Uterus (tissue), 4 donors: ENCODE measurements at places on chromosomes 4 and X. TPM values are rescaled to one million over a fixed set of nuclear protein-coding genes. Genes with fewer than 3 reads are reported as not detected.
A peak's percentile ranks its signal among the peaks of the same experiment; 100 is the strongest.

The GUCY1B1 gene
- 36.5 TPM for total RNA-seq

The CCDC110 gene
- total RNA-seq, result 2.1 TPM

The KLB gene
- not detected for total RNA-seq

DNA sequence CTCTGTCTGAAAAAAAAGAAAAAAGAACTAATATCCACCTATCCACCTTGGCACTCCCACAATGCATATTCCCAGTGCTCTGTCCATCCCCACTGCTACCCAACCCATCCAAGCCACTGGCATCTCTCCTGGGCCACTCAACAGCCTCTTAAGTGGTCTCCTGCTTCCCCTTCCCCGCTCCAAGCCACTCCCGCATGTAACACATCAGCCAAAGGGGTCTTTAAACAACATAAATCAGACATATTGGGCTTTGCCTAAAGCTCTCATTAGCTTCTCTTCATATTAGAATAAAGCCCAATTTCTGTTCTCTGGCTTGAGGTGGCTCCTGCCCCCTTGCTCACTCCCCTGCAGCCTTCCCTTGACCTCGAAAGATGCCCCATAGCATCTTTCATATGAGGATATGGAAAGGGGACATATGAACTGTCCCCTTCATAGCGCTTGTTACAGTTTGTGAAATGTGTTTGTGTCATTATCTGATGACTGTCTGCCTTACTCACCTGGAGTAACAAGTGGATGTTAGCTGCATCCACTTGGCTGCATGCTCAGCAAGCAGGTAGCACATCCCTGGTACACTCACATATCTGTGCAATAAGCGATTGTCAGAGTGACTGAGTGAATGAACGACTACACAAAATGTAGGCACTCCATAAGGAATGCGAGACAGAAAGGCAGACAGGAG is 3.1 kb downstream of the BLOC1S4 start:
- H3K4me1 ChIP-seq, result peaks cover 5% of the 10 kb centered on the region
- H3K4me3 ChIP-seq, result no peak overlapping the region
- H3K27me3 ChIP-seq, result no peaks in the 10 kb centered on the region
- no peak for DNase-seq
- no peak overlapping the region for H3K27ac ChIP-seq

DNA sequence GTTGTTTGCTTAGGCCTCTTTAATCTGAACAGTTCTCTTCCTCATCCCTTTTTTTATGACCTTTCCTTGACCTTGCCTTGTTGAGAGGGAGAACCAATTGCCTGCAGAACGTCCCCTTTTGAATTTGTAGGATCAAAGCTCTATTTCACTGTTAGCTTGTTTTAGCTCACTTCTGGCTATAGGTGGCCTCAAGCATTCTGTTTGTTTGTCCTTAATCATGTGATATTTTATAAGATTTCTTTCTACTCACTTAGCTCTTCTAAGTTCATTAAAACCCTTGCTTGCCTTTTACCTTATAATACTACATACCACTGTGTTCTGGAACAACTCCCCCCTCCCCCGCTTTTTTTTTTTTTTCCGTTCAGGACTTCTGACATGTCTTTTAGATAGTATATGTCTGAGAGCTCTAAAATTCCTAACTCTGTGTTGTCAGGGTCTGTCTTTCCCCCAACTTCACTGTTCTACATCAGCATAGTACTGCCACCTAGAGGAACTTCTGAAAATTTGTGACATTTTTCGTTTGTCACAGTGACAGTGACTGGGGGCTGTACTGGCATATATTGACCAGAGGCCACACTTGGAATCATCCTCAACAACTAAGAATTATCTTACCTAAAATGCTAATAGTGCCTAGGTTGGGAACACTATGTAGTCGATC is 128.5 kb downstream of the LARP7 start:
- no peak overlapping the region for H3K27ac ChIP-seq
- no peaks in the 10 kb centered on the region for H3K36me3 ChIP-seq
- H3K27me3 ChIP-seq, result no peaks in the 10 kb centered on the region
- no peaks in the 10 kb centered on the region for H3K4me1 ChIP-seq
- no peak overlapping the region for H3K4me3 ChIP-seq

The ZFP92 gene
- 1.5 TPM for total RNA-seq

DNA sequence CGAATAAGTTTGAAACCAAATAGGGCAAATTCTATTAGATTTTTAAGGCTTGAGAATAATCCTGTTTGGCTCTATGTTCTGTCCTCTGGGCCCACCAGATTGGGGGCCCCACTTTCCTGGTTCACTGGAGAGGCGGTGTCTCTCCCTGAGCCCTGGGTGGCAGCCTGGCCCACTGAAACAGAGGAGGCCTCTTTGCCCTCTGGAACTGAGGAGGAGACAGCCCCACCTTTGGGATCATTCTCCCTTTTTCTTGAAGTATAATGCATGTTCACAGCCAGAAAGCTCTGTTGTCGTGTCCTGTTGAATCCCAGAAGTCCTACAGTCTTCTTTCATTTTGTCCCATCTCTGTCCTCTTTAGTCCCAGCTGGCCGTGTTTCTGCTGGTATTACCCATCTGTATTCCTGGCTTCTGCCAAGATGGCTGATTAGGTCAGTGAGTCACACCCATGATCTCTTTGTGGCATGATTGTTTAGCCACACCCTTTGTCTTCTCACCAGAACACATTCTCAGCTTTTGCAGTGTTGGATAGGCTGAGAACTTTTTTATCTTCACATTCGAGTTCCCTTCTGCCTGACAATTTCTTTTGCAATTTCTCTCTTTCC is 8.1 kb upstream of the TBC1D25 start:
- DNase-seq, result no peak
- no peaks in the 10 kb centered on the region for H3K27me3 ChIP-seq
- H3K4me3 ChIP-seq, result no peak overlapping the region
- H3K27ac ChIP-seq, result no peak overlapping the region

GRCh38 chrX:110671068-110671803 is 124.4 kb downstream of the CHRDL1 start:
- H3K27ac ChIP-seq, result no peak overlapping the region
- peaks cover 6% of the 10 kb centered on the region for H3K27me3 ChIP-seq
- no peak overlapping the region for H3K4me3 ChIP-seq
- H3K4me1 ChIP-seq, result no peaks in the 10 kb centered on the region
- DNase-seq, result no peak
- H3K36me3 ChIP-seq, result no peaks in the 10 kb centered on the region

The CSTF2 gene
- total RNA-seq, result 12.4 TPM

The ART3 gene
- 0.55 TPM for total RNA-seq

The MAOB gene
- total RNA-seq, result 131 TPM

The UGT2B11 gene
- 0.21 TPM for total RNA-seq

The PTPN13 gene
- total RNA-seq, result 29.7 TPM

The UGT2B17 gene
- total RNA-seq, result not detected

DNA sequence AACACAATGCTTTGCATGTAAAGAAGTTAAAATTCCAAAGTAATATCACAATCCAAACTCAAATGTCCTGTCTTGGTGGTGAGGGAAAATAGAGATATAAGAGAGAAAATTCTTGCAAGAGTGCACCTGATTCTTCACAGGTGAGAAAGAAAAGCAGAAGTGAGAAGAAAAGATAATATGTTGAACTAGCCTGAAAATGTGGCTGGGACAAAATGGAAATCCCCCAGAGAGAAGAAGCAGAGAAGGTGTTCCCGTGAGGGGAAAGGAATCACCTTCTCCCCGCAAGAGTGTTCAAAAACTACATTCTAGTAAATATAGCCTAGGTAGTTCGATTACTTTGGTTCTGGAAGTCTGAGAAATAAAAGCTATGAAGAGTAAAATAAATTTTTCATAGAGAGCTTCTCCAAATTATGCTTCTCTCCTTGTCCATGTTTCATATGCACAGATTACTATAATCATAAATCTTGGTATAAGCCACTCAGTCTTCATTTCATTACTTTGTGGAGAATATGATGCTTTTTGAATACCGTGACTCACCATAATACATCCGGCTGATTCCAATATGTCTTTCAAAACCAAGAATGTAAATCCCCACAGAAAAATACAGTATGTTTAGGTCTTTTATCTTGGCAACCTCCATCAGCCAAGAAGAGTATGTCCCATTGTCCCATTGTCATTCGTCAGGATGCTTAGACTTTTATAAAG is 63.1 kb downstream of the COX18 start:
- no peaks in the 10 kb centered on the region for H3K4me1 ChIP-seq
- no peaks in the 10 kb centered on the region for H3K27me3 ChIP-seq
- no peaks in the 10 kb centered on the region for H3K36me3 ChIP-seq
- no peak overlapping the region for H3K27ac ChIP-seq
- DNase-seq, result no peak

The NUP62CL gene
- 17.7 TPM for total RNA-seq

- no peak overlapping the region for H3K4me3 ChIP-seq
- H3K27ac ChIP-seq, result no peak overlapping the region
- H3K27me3 ChIP-seq, result no peaks in the 10 kb centered on the region
- no peak for DNase-seq
- H3K4me1 ChIP-seq, result no peaks in the 10 kb centered on the region
These were observed 417.4 kb upstream of the FAT1 start for GRCh38 chr4:187141101-187141500.

DNA sequence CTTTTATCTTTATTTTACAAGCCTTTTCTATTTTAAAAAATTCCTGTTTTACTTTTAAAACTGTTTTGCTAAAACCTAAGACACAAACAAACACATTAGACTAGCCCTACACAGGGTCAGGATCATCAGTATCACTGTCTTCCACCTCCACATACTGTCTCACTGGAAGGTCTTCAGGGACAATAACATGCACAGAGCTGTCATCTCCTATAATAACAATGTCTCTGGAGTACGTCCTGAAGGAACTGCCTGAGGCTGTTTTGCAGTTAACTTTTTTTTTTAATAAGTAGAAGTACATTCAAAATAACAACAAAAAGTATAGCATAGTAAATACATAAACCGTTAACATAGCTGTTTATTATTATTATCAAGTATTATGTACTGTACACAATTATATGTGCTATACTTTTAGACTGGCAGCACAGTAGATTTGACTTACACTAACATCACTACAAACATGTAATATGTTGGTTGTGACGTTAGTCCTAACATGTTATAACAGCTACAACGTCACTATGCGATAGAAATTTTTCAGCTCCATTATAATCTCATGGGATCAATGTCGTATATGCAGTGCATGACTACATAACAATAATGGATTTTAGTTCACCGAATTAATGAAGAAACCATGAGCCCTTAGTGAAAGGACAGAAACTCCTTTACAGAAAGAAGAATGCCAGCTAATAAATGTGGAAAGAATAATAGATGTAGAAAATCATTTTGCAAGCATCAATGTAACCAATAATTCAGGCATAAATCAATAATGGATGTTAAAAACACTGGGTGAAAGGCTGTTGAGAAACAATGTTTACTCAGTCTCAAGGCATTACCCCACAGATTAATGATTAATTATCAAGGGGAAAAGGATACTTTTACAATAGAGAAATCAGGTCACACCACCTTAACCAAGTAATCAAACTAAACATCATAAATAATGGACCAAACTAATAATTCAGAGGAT is 49.2 kb downstream of the FBXW7 start:
- no peaks in the 10 kb centered on the region for H3K4me1 ChIP-seq
- no peaks in the 10 kb centered on the region for H3K36me3 ChIP-seq
- H3K27ac ChIP-seq, result no peak overlapping the region

The IQCM gene
- not detected for total RNA-seq

- H3K27ac ChIP-seq, result peak overlapping the region; percentile 88
- no peak overlapping the region for H3K4me3 ChIP-seq
- H3K36me3 ChIP-seq, result no peaks in the 10 kb centered on the region
These were observed 138.3 kb upstream of the PDHA2 start for GRCh38 chr4:95701500-95702170.

The GDPD2 gene
- total RNA-seq, result not detected

The NEXMIF gene
- total RNA-seq, result 0.88 TPM

The PROM1 gene
- 24.6 TPM for total RNA-seq

The ADH1B gene
- 6.7 TPM for total RNA-seq

DNA sequence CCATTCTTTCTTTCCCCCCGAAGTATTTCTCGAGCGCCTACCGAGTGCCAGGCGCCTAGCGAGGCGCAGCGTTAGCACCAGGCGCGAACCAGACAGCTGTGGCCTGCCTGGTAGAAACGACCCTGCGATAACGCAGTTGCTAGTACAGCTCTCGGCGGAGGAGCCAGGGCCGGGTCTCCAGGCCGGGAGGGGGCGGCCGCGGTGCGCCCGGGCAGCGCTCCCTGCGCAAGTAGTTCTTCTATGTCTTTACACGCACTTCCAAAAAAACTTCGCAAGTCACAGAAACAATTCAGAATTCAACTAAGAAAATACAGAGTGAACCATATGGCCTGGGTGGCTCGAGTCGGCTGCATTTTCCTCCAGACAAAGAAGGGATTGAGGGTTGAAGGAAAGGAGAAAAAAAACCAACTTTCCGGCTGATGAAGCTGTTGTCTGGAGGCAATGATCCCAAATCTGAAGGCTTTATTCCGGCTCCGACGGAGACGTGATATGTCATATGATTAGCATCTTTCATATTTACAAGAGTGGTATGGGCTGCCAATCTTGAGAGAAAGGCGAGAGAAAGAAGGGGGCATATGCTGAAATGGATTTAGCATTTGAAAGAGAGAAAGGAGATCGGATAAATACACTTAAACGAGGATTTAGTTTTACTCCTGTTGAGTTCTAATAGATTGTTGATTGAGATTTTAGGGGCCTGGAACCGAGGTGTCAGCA is 7.2 kb upstream of the NEUROG2 start:
- no peaks in the 10 kb centered on the region for H3K4me1 ChIP-seq
- DNase-seq, result no peak
